ENCODE measurements at places on chromosomes 7 and 10. TPM values are rescaled to one million over a fixed set of nuclear protein-coding genes. Genes with fewer than 3 reads are reported as not detected.

DNA sequence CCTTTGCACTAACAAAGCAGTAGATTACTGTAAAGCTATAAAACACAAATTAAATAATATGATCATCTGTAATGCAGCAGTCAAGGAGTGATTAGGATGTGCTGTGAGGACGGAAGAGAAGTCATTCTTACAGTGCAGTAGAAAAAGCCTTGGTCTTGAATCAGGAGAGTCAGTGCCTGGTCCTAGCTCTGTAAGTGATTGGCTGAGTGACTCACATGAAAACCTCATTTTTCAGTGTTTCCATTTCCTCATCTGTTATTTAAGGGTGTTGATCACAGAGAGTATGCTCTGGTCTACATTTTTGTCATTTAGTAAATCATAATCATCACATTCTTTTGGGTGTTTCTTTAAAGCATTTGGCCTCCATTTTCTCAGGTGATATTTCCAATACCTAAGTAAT, 717.8 kb downstream of the LRMDA start:
- DNase-seq = no peak

GRCh38 chr10:129524936-129525335, 57.9 kb downstream of the MGMT start:
- no peak for DNase-seq

DNA sequence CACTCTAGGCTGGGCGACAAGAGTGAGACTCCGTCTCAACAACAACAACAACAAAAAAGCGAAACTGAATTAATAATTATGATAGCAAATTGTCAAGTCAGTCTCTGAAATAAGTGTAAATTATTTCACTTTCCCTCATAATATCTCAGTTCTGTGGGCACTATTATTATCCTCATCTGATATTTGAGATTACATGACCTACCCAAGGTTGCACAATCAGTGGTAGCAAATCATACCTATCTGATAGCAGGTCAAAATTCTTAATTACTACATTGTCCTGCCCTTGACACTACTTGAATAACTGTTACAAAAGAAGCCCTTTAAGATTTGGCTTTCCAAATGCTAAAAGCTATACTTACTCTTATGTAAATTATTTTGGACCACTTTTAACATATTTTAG, 115.2 kb upstream of the GPR22 start:
- DNase-seq = no peak

DNA sequence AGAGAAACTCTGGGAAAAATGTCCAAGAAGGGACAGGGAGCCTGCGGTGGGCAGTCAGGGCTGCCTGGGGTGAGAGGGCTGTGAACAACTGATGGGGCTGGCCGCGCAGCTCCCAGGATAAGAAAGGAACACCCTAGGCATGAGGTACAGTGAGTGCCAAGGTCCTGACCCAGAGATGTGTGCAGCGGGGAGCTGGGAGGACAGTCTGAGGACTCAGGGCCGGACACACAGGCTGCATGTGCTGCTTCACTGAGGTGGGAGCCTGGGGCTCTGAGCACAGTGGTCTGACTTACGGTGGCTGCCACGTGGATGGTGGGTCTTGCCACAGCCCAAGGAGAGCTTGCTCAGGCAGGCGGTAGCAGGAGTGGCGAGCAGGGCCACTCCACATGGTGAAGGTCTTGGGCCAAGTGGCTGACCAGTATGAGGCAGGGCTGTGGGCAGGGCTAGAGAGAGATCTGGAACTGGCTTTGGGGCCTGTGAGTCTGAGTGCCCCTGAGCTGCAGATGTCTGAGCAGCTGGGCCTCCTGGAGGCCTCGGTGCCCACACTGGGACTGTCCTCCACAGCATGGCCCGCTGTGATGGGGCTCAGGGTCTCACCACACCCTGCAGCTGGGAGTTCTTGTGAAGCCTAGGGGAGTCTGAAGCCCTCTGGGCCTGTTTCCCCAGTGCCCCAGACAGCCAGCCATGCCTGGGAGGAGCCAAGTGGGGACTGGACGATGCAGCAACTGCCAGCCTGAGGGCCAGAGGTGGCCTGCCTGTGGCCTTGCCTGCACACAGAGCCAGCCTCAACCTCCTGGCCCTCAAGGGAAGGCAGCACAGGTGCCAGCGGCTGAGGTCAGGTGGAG, 60.3 kb downstream of the RASGEF1A start:
- DNase-seq = no peak

DNA sequence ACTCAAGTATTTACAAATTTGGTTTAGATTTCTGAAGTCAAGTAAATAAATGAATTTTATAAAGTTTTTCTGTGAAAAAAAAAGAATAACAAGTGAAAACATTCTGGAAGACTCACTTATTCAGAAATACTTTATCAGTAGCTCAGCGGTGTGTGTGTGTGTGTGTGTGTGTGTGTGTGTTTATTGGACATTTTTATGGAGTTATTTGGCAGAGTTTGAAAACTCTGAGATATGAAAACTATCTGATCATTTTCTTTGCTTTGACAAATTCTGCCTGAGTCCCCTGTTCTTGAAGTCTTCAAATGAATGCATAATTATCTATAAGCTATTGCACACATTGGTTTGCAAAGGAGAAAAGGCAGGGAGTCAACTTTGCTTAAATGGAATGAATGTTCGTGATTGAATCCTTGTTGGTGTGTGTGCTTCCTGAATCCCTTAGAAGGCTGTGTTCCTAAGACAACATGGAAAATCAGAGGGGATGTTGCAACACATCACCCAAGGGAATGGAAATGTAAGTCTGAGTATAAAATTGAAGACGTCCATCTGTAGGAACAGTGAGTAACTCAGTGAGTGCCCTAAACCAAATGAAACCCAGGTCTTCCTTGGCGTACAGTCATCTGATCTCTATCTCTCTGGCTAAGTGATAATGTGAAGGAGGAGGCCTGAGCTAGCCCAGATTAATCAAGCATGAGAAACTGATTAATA, 160.9 kb downstream of the REEP3 start:
- DNase-seq = no peak

GRCh38 chr7:23058408-23059096, 44.6 kb upstream of the HYCC1 start:
- DNase-seq = no peak

Gene CLDN4
- 28.2 TPM for total RNA-seq

DNA sequence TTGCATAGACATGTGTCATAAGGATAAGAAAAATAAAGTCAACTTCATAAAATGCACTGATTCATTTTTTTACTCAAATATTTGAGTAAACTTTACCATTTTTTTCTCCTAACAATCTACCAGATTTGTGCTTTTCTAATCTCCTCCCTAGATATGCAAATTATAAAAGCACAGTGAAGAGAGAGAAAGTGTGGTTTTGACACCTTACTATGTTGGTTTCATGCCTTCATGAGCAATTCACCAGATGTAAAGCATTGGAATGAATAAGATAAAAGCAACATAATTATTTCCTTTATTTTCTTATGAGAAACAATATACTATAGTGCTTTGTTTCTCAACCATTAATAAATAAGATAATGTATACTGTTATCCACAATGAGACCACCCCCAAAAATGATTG, 432.5 kb upstream of the PCDH15 start:
- DNase-seq = no peak

DNA sequence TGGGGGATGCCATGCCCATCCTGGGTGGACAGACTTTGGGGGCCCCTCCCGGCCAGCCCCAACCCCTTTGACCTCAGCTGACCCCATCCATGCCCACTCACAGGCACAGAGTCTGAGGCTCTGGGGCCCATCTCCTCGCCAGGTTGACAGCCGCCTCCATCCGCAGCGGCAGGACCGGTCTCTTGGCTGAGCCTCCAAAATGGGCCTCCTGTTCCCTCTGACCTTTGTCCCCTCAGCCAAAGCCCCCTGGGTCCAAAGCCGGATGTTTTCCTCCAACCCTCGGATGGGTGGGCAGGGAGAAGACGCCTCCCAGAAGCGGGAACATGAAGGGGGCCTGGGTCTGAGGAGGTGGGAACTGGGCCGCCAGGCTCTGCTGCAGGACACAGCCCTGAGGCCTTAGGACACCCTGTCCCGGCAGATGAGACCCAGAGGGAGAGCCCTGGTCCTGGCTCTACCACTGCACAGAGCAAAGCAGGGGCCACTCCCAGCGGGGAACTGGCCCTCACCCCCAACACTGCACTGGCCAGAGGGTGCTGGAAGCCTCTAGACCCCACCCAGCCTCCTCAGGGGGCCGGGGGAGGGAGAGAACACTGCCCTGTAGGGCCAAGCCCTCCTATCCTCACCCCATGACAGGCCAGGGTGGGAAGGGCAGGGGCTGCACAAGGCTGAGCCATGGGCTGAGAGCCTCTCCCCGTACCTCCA, 12.6 kb downstream of the PDGFA start:
- DNase-seq = no peak

- DNase-seq = no peak
These were observed 14.0 kb upstream of the AKR1E2 start for GRCh38 chr10:4812046-4812445.

Gene DNAJC12
- total RNA-seq = 11.6 TPM

- DNase-seq = peak; percentile 90
These were observed at the start of gene RTKN2 for GRCh38 chr10:62268399-62269114. TSS of gene RTKN2 (minus strand) at chr10:62268844. CDS start at chr10:62268610, 234 bp downstream.

- no peak for DNase-seq
These were observed 176.0 kb upstream of the INSYN2A start for GRCh38 chr10:127372361-127372760.

GRCh38 chr7:30977896-30978564, 14.3 kb downstream of the GHRHR start:
- DNase-seq = peak; percentile 32

- no peak for DNase-seq
These were observed 26.0 kb downstream of the LARP4B start for GRCh38 chr10:905503-905902.

GRCh38 chr10:122725768-122726167, 26.1 kb upstream of the C10orf120 start:
- no peak for DNase-seq

DNA sequence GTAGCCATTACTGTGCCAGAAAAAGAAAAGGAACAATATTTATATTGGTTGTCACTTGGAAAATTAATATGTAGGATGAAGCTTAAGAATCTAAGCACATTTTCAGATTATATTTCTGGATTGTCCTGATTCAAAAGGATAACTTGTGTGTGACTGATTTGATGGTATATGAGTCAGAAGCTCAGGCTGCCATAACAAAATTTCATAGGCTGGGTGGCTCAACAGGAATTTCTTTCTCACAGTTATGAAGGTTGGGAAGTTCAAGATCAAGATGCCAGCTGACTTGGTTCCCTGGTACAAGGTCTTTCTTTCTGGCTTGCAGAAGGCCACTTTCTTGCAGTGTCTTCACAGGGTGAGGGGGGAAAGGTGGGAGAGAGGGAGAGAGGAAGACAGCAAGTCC, 108.5 kb downstream of the ST7 start:
- DNase-seq = no peak

DNA sequence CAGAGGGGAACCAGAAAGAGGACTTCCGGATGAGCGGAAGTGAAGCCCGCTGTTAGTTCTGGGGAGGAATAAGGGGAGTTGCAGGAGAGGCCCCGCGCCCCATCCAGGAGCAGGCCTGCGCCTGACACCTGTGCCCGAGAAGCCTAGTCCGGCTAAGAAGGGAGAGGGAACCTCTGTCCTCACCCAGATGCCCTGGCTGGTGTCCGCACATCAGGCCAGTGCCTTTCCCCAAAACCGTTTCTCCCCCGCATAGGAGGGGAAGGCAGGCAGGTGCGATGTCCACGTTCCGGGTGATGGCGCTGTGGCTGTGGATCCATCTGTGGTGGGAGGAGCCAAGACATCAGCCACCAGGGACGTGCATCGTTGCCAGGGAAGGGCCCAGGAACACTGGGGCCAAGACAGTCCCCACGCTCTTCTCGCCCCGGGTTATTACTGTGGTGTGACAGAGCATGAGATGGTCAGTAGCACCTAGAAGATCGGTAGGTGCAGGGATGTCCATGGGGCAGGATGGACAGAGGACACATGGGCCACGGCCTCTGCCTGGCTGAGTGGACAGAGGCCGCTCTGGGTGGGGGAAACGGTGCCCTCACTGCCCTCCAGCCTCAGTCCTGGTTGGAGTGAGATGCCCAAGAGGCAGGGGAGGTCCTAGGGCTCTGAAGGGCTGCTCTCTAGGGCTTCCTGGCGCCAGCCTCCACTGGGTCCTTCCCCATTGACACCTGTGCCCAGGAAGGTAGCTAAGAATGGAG, 262.7 kb downstream of the CELF2 start:
- no peak for DNase-seq
